ENCODE measurements at places on chromosomes 2 and 18. TPM values are rescaled to one million over a fixed set of nuclear protein-coding genes. Genes with fewer than 3 reads are reported as not detected.
A peak's percentile ranks its signal among the peaks of the same experiment; 100 is the strongest.

The LYG2 gene
- total RNA-seq = not detected

The SNTG2 gene
- total RNA-seq = 4.2 TPM

The MAPK4 gene
- total RNA-seq = not detected

The SERPINB12 gene
- not detected for total RNA-seq

The TUBB8B gene
- total RNA-seq = not detected

The TBR1 gene
- total RNA-seq = not detected

- DNase-seq = peak; percentile 65
Observed at GRCh38 chr2:60581433-60582282, 28.2 kb upstream of the BCL11A start.

- DNase-seq = no peak
Observed at GRCh38 chr2:112686348-112687217, 34.2 kb upstream of the NT5DC4 start.

GRCh38 chr2:106075048-106075447, 119.1 kb downstream of the UXS1 start:
- DNase-seq = no peak

GRCh38 chr2:229715895-229716507, 1.6 kb upstream of the DNER start:
- DNase-seq = no peak

DNA sequence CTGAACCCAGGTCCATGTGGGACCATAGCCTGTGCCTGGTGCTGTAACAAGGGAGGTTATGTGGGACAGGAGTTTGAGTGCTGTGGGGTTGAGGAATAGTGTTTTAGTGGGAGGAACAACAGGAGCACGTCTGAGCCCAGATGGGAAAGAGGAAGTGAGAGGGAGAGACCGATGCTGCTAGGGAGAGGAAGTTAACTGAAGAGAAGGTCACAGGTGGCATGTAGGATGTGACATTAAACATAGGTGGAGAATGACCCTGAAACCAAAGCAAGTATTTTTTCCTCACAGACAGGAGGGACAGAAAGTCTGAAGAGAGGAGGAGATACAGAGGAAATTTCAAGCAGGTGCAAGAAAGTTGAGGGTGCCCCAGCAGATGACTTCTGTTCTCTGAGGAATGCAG, 87.8 kb downstream of the ACOXL start:
- no peak for DNase-seq

- no peak for DNase-seq
Observed at GRCh38 chr2:60839126-60839813, 42.1 kb upstream of the REL start.

Measured in naive thymus-derived CD8-positive, alpha-beta T cell (primary cell).